ENCODE measurements at places on chromosomes 5 and 9.
A peak's percentile ranks its signal among the peaks of the same experiment; 100 is the strongest.

DNA sequence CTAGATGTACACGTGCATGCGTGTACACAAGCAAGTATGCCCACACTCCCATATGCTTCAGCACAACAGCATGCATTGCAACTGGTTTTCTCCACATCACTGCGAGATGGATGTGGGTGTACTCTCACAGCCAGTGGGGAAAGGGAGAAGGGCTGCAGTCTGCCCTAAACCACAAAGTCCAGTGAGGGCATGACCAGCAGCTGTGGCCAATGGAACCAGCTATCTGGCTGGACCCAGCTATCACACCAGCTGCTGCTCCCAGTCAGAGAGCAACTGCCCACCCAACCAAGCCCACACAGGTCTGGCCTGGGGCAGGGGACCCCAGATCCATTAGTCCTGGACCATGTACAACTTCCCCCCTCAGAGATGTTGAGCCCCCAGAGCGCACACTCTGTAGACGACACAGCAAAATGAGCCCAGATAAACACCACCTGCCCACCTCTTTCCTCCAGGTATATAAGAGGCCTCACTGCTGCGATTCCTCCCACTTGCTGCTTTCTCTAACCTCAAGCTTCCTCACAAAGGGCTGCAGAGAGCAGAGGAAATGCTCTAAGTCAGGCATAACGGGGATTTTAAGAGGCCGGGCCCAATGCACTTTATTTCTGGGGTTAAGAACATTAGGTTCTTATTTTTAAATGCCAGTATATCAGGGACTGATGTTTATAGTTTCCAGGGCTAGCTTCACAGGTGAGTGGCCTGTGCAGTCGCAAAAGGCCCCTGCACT is 39.0 kb downstream of the SHB start:
- no peak for DNase-seq

- peak; percentile 69 for DNase-seq
Observed at GRCh38 chr5:4879693-4880303, 260.3 kb upstream of the ADAMTS16 start.

DNA sequence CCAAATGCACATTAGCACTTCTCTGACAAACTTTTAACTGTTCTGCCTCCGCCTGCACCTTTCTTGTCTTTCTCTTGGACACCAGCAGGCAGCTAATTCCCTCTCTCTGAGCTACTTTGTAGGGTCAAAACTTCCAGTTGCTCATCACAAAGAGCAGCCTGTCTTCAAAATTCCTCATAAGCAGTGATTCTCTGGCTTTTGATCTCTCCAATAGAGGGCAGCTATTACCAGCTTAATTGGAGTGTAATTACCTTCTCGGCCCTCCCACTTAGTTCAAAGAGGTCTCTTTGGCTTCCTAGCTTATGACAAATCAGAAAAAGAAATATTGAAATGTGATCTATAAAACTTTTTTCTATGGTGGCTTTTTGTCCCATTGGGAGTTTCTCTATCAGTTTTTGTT is 43.6 kb upstream of the RAD23B start:
- DNase-seq = no peak

- no peak for DNase-seq
Observed at GRCh38 chr9:33164138-33164809, 2.9 kb downstream of the B4GALT1 start.

GRCh38 chr9:90544488-90544887 is 98.1 kb downstream of the DIRAS2 start:
- DNase-seq = no peak

- no peak for DNase-seq
Observed at GRCh38 chr5:58263296-58263695, 196.6 kb downstream of the PLK2 start.

DNA sequence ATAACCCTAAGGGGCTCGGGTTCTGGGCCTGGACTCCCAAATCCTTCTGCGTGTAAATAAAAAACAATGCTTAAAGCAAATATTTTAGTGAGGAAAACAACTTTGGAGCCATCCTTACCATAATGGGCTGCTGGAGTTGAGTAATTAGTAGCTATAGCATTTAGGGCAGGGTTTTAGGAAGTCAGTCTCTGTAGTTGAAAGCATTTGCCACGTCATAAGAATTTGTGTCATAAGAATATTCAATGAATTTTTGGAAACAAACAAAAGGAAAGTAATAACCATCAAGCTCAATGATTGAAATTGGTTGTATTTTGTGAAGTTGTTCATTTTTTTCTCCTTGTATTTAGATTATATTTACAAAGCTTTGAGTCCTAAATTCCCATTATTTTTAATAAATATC is 114.8 kb upstream of the ELL2 start:
- DNase-seq = no peak

DNA sequence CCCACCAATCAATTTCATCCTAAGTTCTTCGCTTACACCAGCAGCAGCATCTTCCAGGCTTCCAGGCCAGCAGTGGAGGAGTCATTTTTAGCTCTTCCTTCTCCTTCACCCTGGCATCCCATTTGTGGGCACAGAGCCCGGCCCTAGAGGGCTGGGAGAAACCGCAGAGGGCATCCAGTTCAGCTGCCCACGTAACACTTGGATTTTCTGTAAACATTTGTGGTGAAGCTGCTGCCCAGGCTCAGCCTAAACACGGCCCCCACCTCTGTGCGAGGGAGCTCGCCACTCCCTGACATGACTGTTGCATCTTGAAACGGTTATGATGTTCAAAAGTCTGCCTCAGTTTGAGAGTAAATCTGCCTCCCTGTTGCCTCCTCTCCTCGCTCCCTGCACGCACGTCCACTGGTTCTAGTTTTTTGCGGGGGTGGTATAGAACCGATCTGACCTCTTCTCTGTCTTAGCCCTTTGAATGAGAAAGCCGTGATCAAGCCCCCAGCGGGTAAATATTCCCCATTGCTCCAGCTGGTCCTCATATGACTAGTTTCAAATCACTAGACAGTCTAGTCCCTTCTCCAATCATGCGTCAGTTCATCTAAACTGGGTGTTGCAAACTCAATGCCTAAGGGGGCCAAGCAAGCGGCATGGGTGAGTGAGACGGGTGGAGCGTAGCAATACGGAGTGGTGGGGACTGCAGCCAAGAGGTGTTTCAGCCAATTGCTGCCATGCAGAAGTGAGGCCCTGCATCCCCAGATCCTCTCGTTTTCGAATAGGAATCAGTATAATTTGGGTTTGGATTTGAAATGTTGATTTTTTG is 34.9 kb upstream of the N4BP3 start:
- DNase-seq = no peak

DNA sequence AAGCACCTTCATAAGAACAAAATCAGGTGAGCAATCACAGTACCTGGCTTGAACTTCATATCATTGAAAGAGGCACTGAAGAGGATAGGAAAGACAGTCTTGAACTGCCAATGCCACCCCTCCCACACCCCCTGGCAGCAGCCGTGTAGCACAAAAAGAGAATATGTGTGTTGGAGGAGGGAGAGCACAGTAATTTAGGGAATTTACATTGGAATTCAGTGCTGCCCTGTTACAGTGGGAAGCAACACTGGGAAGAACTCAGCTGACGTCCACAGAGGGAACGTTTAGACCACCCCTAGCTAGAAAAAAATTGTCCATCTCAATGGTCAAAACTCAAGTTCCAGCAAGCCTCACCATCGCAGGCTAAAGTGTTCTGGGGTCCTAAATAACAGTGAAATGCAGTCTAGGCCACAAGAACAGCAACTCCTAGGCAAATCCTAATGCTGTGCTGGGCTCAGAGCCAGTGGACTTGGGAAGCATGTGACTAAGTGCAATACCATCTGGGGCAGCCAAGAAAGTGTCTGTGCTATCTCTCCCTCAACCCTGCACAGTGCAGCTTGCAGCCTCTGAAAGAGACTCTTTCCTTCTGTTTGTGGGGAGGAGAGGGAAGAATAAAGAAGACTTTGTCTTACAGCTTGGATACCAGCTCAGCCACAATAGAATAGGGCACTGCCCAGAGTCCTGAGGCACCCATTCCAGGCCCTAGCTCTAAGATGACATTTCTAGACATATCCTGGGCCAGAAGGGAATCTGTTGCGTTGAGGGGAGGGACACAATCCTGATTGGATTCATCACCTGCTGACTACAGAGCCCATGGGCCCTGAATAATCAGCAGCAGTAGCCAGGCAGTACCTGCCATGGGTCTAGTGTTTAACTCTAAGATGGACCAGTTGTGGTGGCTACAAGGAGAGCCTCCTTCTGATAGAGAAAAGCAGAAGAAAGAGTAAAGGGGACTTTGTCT is 62.1 kb upstream of the VLDLR start:
- peak; percentile 83 for DNase-seq

DNA sequence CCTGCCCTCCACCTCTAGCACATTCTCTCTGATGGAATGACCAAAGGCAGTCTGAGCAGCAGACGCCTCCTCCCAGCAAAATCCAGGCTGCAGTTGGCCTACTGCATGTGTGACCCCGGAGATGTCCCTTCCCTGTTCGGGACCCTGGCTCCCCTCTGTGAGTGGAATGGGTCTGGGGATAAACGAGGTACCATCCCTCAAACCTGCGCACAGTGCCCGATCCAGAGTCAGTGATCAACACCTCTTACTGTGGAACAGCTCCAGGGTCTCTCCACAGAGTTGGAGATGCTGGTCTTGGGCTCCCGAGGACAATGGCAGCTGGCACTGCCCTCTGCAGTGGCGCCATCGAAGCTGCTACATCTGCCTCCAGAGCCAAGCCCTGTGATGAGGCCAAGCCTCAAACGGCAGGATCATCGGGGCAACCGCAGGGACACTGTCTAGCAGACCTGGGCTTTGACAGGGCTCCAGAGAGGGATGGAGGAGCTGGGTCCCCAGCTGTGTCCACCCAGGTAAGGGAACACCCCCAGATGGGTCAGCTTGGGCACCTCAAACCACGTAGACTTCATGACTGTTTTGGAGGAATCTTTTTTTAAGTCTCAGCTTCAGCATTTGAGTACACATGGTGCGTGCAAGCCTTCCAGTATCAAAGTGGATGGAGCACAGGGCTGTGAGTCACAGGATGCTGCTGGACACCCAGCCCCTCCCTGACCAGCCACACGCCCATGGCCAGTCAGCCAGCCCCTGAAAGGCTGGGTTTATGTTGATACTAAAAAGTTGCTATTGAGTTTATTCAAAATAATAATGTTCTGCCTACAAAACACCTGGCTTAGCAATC is 13.0 kb downstream of the MED10 start:
- DNase-seq = no peak

GRCh38 chr5:159581502-159582249 is 251.4 kb upstream of the IL12B start:
- DNase-seq = no peak

DNA sequence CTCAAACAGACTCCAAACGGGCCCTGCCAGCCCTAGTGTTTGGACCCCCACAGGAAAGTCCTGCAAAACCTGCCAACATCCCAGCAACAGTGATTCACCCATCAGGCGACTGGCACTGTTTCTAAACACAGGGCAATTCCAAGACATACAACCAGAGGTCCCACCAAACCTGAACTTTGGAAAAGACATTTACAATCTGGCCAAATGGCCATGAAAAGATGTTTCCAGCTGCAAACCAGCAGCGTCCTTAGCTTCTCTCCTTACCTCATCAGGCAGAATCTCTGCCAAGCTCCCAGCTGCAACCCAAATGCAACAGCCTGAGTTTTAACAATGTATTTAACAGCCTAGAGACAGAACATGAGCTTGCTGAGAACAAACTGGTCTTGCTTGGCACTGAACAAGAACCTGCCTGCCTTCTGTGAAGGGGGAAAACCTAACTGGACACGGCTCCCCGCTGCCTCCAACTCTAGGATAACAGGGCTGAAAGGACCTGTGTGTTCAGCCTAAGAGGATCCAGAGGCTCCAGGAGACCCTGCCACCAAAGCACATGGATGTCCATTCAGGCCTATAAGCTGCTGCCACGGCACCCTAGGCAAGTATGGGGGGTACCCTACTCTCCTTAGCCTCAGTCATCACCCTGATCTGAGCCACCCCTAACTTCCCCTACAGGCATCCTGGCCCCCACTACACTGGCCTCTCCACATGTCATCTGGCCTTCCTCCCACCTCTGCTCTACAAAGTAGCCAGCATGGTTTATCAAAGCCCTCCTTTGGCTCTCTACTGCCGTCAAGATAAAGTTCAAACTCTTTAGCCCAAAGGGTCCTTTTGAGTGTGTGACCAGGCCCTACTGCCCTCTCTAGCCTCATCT is 5.6 kb downstream of the P4HA2 start:
- DNase-seq = peak; percentile 63

DNA sequence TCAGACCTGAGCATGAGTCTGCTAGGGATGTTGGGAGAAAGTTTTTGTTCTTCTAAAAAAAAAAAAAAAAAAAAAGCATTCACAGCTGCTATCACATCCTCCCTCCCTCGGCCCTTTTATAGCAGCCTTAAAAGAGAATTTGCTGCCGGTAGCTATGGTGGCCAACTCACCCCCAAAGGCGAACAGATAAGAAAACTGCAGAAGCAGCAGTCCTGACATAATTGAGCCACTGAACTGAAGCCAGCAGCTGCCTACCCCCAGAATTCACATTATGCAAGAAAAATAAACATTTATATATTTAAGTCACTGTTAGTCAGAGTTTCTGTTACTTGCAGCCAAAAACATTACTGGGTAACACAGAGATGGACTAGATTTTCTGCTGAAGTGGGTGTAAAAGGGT is 124.3 kb upstream of the SMARCA2 start:
- DNase-seq = no peak

GRCh38 chr5:177524941-177525655 is 8.3 kb upstream of the DDX41 start:
- DNase-seq = no peak

DNA sequence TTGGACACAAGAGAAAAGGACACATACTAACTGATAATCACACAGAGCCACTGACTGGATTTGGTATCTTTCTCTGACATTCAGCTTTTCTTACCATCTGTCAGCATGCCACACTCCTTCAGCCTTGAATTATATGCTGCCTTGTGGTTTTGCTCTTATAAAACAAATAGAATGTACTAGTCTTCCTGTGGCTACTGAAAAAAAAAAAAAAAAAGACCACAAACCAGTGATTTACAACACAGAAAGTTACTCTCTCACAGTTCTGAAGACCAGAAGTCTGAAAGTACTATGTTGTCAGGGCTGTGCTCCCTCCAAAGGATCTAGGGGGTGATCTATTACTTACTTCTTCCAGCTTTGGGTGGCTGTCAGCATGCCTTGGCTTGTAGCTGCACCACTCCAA is 82.3 kb downstream of the THBS4 start:
- DNase-seq = no peak

DNA sequence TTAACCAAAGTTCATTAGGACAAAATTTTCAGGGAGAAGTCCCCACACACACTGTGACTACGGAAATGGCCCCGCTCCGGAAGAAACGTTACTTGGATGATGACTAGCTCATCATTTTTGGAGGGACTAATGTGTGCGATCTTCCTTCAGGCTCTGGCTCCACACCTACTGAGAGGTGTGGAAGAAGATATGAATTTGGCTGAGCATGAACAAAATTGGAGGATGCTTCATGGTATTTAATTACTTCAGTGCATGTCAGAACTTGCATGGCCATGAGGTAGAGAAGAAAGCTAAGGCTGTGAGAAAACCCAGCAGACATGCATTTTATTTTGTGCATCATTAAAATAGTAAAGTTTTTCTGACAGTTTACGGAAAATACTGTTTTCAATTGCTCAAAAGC is 202.1 kb upstream of the TLE4 start:
- no peak for DNase-seq

Measured in tibial artery (tissue), 4 donors.